ENCODE measurements at places on chromosomes 7 and 10. TPM values are rescaled to one million over a fixed set of nuclear protein-coding genes. Genes with fewer than 3 reads are reported as not detected.
A peak's percentile ranks its signal among the peaks of the same experiment; 100 is the strongest.

C10orf53 gene
- not detected for total RNA-seq

CFTR gene
- not detected for total RNA-seq

PANK1 gene
- total RNA-seq = 3.7 TPM

MNX1 gene
- not detected for total RNA-seq

- no peak for DNase-seq
- H3K4me3 ChIP-seq = no peak overlapping the region
- no peaks in the 10 kb centered on the region for H3K36me3 ChIP-seq
- H3K4me1 ChIP-seq = no peaks in the 10 kb centered on the region
- H3K27me3 ChIP-seq = no peaks in the 10 kb centered on the region
Observed at GRCh38 chr7:45955286-45955685, 34.2 kb upstream of the IGFBP3 start.

- H3K27me3 ChIP-seq = no peaks in the 10 kb centered on the region
- H3K4me3 ChIP-seq = peak overlapping the region; percentile 84
- peak; percentile 1 for DNase-seq
Observed at GRCh38 chr7:94003446-94004023, 620 bp downstream of the BET1 start.

- peak overlapping the region; percentile 17 for H3K27ac ChIP-seq
- no peak overlapping the region for H3K4me3 ChIP-seq
- no peak for DNase-seq
- H3K27me3 ChIP-seq = no peaks in the 10 kb centered on the region
Observed at GRCh38 chr7:101882595-101883564, 65.5 kb downstream of the CUX1 start.

GRCh38 chr10:71372882-71373495 is 23.7 kb upstream of the CDH23 start:
- H3K4me1 ChIP-seq = peaks cover 5% of the 10 kb centered on the region
- H3K4me3 ChIP-seq = no peak overlapping the region
- no peaks in the 10 kb centered on the region for H3K27me3 ChIP-seq
- H3K27ac ChIP-seq = no peak overlapping the region

GRCh38 chr7:102813191-102814024 is 64.6 kb downstream of the FAM185A start:
- no peaks in the 10 kb centered on the region for H3K4me1 ChIP-seq
- no peaks in the 10 kb centered on the region for H3K27me3 ChIP-seq
- H3K36me3 ChIP-seq = no peaks in the 10 kb centered on the region
- no peak overlapping the region for H3K27ac ChIP-seq
- no peak for DNase-seq

DNA sequence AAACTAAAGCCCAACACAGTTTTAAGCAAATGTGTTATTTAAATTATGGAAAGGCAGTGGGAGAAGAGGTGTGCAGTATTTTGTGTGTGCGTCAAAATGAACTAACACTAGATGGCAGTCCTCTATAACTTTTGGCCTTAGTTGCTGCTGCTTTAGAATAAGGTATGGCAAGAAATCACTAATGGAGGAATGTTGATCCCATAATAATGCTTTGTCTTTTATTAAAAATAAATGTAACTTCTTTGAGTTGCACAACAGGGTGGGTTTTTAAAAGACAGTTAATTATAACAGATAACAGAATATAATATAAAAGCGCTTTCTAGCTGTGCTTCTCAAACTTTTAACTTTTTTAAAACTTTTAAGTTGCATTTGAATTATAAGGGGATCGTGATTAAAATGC is 56.4 kb downstream of the BBS9 start:
- no peaks in the 10 kb centered on the region for H3K27me3 ChIP-seq
- H3K27ac ChIP-seq = no peak overlapping the region
- H3K4me3 ChIP-seq = no peak overlapping the region
- H3K4me1 ChIP-seq = peaks cover under 1% of the 10 kb centered on the region
- H3K36me3 ChIP-seq = no peaks in the 10 kb centered on the region

- DNase-seq = no peak
- no peaks in the 10 kb centered on the region for H3K27me3 ChIP-seq
- no peak overlapping the region for H3K4me3 ChIP-seq
- H3K27ac ChIP-seq = no peak overlapping the region
Observed at GRCh38 chr10:78664929-78665553, 403.7 kb upstream of the ZMIZ1 start.

DNA sequence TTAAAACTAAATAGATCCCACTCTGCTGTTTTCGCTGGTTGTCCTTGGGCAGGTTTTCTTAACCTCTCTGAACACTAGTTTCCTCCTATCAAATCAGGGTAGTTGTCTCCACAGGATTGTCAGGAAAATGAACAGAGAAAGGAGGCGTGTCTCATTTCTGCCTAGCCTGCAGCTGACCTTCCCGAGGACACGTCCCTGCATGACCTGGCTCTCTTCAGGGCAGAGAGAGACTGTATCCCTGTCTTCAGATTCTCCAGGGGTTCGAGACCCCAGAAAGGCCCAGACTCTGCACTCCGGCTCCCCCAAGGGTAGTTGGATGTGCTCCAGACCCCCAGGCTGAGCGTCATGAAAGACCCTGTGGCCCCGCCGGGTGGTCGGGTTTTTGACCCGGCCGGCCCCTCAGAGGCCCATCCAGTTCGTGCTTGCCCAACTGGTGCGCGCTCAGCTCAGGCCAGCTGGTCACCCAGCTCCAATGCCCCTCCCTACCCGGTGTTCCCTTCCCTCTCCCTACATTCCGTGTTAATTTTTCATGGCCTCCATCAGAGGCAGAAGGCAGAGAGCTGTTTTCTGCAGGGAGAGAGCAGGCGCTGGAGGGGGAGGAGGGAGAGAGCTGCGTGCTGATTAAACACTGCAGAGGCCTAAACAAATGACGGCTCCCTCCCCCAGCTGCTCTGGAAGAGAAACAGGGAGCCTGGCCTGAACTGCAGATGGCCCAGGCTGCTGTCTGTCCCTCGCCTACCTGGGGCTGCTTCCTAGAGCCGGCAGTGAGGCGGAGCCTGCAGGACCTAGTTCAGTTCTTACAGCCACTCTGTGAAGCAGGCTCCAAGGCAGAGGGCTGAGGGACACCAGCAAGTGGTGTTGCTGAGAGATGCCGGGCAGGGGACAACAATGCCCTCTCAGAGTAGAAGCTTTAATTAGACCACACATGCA is 86.2 kb upstream of the PPIF start:
- no peaks in the 10 kb centered on the region for H3K36me3 ChIP-seq
- peaks cover 3% of the 10 kb centered on the region for H3K4me1 ChIP-seq
- no peak overlapping the region for H3K27ac ChIP-seq

- no peaks in the 10 kb centered on the region for H3K27me3 ChIP-seq
- no peak for DNase-seq
- no peak overlapping the region for H3K4me3 ChIP-seq
- H3K36me3 ChIP-seq = no peaks in the 10 kb centered on the region
- H3K27ac ChIP-seq = no peak overlapping the region
- no peaks in the 10 kb centered on the region for H3K4me1 ChIP-seq
Observed at GRCh38 chr7:80335511-80336231, 176.2 kb downstream of the GNAT3 start.

DNA sequence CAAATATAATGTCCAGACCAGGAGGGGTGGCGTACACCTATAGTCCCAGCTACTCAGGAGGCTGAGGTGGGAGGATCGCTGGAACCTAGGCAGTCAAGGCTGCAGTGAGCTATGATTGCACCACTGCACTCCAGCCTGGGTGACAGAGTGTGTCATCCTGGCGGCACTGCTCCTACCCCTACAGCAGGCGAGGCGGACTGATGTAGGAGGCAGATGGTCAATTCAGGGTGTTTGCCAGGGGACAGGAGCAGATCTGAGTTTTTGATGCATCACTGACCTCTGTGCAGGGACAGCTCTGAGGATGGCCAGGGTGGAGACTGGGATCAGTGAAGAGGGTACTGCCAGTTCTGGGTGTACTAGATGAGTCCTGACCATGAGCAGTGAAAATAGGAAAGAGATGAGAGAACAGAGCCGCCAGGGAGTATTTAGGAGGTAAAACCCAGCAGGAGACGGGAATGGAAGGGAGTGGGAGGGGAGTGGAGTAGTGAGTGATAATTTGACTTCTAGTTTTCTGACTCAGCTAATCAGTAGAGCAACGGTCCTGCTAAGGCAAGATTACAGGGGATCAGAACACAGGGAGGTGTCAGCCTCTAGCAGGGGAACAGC is 75.3 kb downstream of the HIP1 start:
- H3K4me1 ChIP-seq = no peaks in the 10 kb centered on the region
- no peaks in the 10 kb centered on the region for H3K36me3 ChIP-seq
- peak overlapping the region; percentile 31 for H3K27ac ChIP-seq
- H3K27me3 ChIP-seq = no peaks in the 10 kb centered on the region
